Stimulated activated naive CD8-positive, alpha-beta T cell treated with anti-CD3 and anti-CD28 coated beads, Interleukin-15, amount 100 ng/mL, for 72 hours (primary cell): ENCODE measurements at places on chromosomes 3 and 15.
A peak's percentile ranks its signal among the peaks of the same experiment; 100 is the strongest.

DNA sequence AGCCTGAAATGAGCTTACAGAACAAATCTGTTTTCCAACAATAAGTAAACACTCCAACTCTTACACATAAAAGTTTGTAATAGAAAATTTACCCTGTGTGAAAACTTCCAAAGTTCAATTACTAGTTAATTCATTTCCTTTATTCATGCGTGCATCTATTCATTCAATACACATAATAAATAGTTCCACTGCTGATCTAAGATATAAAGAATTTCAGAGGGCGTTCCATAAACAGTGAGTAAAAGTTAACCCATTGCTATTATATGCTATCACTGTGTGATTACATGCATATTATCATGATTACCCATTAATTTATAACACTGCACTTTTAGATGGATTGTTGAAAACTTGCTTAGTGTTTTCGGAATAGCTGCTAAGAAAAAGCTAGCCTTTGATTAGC lies 36.2 kb upstream of the CFAP20DC start:
- no peak for DNase-seq

DNA sequence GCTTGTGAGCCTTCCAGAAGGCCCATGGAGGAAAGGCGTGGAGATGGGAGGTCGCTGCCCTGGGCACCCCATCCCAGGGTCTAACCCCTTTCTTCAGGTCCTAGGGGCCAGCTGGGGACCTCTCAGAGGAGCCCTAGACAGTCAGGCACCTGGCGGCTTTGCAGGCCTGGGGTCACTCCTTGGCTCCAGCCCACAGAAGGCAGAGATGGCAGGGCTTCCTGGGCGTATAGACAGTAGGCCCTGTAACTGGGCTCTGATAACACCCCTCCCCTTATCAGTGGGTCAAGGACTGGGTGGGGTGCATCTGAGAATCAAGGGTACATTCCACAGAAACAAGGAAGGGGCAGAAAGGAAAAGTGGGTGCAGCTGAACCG lies 16.7 kb downstream of the ZDHHC19 start:
- no peak for DNase-seq

GRCh38 chr3:148625991-148626390 lies 71.7 kb upstream of the AGTR1 start:
- DNase-seq: no peak

DNA sequence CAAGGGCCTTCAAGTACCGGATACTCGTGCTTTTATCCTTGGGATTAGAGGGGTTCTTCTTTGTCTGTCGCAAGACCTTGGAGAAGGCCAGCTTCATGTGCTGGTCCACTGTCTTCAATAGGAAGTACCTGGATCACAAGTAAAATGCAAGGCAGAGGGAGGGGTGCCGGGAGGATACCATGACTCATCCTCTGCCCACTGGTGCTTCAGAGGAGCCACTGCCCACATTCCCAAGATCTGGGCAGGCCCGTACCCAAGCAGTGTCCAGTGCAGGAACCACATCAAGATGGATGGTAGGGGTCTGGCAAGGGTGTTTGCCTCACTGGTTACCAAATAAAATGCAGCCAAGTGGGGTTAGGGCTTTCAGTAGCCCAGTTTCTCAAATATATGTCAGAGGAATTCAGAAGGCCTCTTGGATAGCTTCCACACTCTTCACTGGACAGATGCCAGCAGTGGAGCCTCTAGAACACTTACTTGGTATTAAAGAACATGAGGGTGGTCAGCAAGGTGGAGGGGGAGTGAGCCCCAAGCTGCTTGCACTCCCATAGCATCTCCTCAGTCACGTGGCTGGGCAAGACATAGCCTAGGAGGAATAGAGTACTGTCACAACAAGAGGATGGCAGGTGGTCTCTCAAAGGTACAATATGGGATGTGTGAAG lies 3.6 kb upstream of the IMPDH2 start:
- no peak for DNase-seq

- DNase-seq: no peak
Observed at GRCh38 chr3:124960698-124961097, 26.1 kb upstream of the MUC13 start.

DNA sequence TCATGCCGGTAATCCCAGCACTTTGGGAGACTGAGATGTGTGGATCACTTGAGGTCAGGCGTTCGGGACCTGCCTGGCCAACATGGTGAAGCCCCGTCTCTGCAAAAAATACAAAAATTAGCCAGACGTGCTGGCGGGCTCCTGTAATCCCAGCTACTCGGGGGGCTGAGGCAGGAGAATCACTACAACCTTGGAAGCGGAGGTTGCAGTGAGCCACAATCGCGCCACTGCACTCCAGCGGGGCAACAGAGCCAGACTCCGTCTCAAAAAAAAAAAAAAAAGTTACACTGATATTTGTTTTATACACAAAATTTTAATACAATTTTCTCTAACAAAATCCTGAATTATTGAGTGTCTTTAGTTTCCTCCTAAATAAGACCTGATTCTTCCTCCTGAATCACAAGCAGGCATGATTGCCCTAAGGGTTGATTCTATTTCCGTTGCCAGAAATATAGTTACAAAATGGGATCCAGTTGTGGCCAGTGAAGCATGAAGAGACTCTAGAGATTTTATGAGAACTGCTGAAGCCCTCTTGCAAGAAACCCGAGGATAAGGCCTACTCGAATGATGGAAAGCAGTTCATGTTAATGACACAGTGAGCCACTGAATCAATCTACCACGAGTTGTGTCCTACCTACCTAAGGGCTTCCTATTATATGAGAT lies 9.6 kb upstream of the SMARCC1 start:
- no peak for DNase-seq

DNA sequence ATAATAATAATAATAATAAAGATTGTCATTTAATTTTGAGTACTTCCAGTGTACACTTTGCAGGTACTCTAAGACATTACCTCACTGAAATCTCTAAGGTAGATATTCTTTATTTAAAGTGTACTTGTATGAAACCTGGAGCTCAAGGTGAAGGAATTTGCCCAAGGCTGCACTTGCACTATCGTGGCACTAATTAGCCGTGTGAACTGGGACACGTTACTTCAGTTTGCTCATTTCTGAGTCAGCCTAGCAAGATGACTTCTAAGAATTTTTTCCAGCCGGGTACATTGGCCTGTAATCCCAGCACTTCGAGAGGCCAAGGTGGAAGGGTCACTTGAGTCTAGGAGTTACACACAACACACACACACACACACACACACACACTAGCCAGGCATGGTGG lies 33.5 kb downstream of the MLH1 start:
- no peak for DNase-seq

- DNase-seq: no peak
Observed at GRCh38 chr3:195189821-195190220, 81.1 kb downstream of the XXYLT1 start.

- DNase-seq: no peak
Observed at GRCh38 chr3:111314181-111314873, 227.7 kb upstream of the CD96 start.

GRCh38 chr3:123154020-123154985 lies 47.4 kb upstream of the SEC22A start:
- DNase-seq: no peak

GRCh38 chr3:157930000-157930780 lies 176.0 kb downstream of the SHOX2 start:
- no peak for DNase-seq

DNA sequence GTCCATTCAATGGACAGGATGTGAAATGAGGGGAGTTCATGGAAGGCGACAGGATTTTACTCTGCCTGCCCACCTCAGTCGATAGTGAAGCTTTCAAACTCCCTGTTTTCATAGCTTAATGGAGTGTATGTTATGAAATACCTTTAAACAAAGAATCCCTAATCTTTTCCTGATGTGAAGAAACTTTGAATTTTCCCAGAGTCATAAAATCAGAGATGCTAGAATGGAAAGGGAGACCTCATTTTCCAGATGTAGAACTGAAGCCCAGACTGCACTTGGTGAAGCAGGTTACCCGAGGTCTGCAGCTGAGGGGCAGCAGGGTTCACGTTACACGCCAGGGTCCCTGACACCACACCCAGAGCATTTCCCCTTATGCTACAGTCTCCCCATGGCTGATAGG lies 34.7 kb upstream of the LACTB start:
- DNase-seq: no peak

GRCh38 chr3:12656193-12656592 lies 7.7 kb downstream of the RAF1 start:
- DNase-seq: no peak

GRCh38 chr3:60079076-60079475 lies 1029.3 kb upstream of the CFAP20DC start:
- DNase-seq: peak; percentile 26

GRCh38 chr3:13207578-13207922 lies 134.3 kb upstream of the IQSEC1 start:
- DNase-seq: no peak

DNA sequence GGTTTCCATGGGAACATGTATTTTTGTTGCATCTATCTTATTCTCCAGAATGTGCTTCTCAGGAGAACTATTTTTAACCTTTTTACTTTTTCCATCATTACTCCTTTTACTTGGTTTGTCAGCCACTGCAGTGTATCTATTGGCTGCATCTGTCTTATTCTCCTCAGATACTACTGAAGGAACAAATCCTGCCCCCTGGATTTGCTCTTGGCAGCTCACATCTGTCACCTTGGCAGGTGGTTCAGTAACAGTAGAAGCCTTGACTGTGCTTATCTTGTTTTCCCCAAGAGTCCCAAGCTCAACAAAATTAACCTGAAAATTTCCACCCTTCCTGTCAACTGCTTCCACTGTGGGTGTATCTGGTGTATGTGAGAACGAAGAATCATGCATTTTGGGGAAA lies 106.0 kb downstream of the MAP4 start:
- no peak for DNase-seq

- no peak for DNase-seq
Observed at GRCh38 chr3:185939721-185940120, 1.9 kb upstream of the TRA2B start.

- DNase-seq: no peak
Observed at GRCh38 chr15:57109005-57109404, 190.6 kb downstream of the TCF12 start.

DNA sequence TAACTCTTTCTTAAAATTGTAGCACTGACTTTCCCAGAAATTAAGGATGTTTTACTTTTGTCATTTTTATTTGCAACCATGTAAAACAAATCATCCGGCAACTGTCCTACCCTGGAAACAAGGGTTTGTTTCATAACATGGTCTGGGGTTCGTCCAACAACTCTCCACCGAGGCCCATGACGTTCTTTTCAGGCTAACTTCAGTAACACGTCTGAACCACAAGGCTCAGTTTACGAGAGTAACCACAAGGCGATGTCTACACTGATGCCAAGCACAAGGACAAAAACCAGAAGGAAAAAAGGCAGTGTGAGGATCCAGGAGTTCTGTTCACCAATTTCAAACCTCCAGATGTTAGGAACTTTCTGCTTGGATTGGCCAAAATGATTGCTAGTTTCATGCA lies 546.1 kb downstream of the NTRK3 start:
- DNase-seq: no peak

- DNase-seq: no peak
Observed at GRCh38 chr3:159627634-159628033, 361.0 kb upstream of the IL12A start.

DNA sequence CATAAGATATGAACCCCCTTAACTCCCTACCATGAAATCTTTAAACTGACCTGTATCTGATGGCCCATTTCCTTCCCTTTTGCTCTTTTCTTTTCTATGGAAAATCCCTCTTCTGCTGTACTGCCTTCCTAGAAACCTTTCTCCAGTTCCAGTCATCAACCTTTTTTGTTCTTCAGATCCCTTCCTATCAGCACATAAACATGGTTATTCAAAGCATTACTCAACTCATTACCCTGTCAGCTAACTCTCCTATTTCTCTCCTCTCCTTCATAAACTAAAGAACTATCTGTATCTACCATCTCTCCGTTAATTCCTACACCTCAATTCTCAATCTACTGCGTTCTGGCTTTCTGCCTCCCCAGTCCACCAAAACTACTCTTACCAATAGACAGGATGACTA lies 13.0 kb downstream of the TERC start:
- DNase-seq: no peak

DNA sequence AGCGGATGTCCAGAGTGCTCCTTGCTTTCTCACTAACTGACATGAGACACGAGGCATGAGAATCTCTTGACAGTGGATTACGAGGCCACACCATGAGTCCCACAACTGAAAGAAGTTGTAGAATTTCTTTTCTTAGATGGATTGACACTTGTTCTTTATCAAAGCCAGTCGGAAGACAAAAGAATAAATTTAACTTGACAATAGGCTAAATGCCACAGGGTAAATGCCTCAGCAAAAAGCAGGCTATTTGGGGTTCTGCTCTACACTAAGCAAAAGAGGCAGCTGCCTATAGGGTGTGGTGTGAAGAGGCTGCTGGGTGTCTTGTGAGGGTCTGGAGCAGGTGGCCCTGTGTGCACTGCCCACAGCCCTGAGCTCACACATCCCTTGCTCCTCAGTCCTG lies 135.1 kb upstream of the SEMA6D start:
- DNase-seq: no peak

DNA sequence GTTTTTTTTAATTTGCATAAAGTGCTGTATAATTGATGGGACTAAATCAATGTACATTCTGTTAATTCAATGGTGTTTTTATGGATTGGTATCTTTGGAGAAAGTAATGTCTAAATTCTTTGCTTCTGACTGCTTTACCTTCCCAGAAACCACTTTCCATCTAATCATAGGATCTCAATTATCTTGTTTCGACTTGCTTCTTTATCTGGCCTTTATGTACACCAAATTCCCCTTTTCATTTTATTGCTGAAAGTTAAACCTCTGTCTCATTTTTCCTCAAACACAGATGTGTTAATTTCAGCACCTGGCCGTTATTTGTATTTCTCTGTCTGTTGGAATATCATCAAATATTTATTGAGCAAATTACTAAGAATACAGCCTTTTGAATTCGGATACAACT lies 287.3 kb upstream of the GBE1 start:
- no peak for DNase-seq

DNA sequence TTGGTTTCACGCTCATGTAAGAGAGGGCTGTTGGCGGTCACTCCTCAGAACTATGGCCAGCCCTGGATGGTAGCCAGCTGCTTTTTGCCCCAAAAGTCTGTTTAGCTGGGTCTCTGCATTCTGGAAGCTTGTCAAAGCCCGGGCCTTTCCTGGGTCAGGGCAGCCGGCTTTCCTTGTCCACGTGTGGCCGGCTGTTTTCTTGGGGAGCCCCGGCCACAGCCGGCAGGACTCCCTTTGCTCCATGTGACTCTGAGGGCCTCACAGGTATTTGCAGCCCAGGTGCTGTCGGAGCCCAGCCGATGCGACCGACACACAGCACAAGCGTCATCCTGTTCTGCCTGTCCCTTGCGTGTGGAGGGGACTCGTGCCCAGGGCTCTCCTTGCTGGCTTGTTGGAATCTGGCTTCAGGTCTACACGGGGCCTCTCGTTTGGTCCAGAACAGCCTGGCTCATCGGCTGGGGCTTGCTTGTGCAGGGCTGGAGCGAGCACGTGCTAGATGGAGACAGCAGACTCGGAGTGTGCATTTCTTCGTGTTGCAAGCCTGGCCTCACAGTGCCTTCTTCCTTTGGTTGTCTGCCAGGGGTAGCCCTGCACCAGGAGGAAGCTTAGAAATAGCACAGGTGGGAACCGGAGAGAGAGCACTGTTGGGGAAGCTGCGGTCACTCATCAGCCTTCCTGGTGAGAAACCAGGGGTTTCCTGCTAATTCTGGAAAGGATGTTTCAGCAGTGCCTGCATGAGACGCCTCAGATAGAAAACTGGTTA lies 51.5 kb downstream of the PGPEP1L start:
- no peak for DNase-seq
